Dermis microvascular lymphatic vessel endothelial cell (primary cell): ENCODE measurements at places on chromosomes 3 and 15. TPM values are rescaled to one million over a fixed set of nuclear protein-coding genes. Genes with fewer than 3 reads are reported as not detected.

The CCDC54 gene
- total RNA-seq: not detected in 2 replicates

The SLC27A2 gene
- total RNA-seq: 3.6 and 3.7 TPM in 2 replicates

The PAQR5 gene
- not detected in 2 replicates for total RNA-seq

The DUOXA2 gene
- total RNA-seq: not detected in 2 replicates

The LRRIQ4 gene
- total RNA-seq: under 0.01 TPM in 1 of 2 replicates, not detected in the other

The SLC6A11 gene
- not detected in 2 replicates for total RNA-seq

The RHCG gene
- total RNA-seq: not detected in 2 replicates

The GP9 gene
- not detected in 2 replicates for total RNA-seq

The SLCO2A1 gene
- 1.2 and 8.0 TPM in 2 replicates for total RNA-seq

The SNRPN gene
- 74.5 and 95.1 TPM in 2 replicates for total RNA-seq

The CCR9 gene
- total RNA-seq: not detected in 2 replicates

The SMCO1 gene
- not detected in 2 replicates for total RNA-seq

The GOLGA6L9 gene
- total RNA-seq: 0.51 and 0.63 TPM in 2 replicates

The STRA6 gene
- total RNA-seq: under 0.01 TPM in 1 of 2 replicates, not detected in the other

The GOLGA8G gene
- not detected in 2 replicates for total RNA-seq

The FBXO40 gene
- not detected in 2 replicates for total RNA-seq

The GNAT1 gene
- total RNA-seq: under 0.01 TPM in 1 of 2 replicates, not detected in the other

The PSTPIP1 gene
- 0.13 and 0.25 TPM in 2 replicates for total RNA-seq

The FETUB gene
- not detected in 2 replicates for total RNA-seq

The CGNL1 gene
- total RNA-seq: 25.7 and 27.7 TPM in 2 replicates

The DISP2 gene
- under 0.01 and 0.13 TPM in 2 replicates for total RNA-seq

The SLC22A14 gene
- total RNA-seq: under 0.01 TPM in 1 of 2 replicates, not detected in the other

The GMPPB gene
- 20.9 and 28.2 TPM in 2 replicates for total RNA-seq

The COL6A5 gene
- not detected in 2 replicates for total RNA-seq

The ZIC4 gene
- not detected in 2 replicates for total RNA-seq

The PLA2G4D gene
- not detected in 2 replicates for total RNA-seq

The LTF gene
- 0.13 and 0.26 TPM in 2 replicates for total RNA-seq
